ENCODE measurements at places on chromosomes 3 and 15.

GRCh38 chr3:56823984-56824703 is 22.4 kb upstream of the ARHGEF3 start:
- no peak for DNase-seq

- no peak for DNase-seq
These were observed 20.1 kb downstream of the MAPKAPK3 start for GRCh38 chr3:50637011-50637410.

- DNase-seq: no peak
These were observed 18.4 kb downstream of the SENP5 start for GRCh38 chr3:196886144-196886543.

GRCh38 chr3:24963762-24964625 is 464.1 kb upstream of the RARB start:
- no peak for DNase-seq

GRCh38 chr15:67232591-67232990 is 21.9 kb downstream of the AAGAB start:
- no peak for DNase-seq

GRCh38 chr15:48103647-48104046 is 17.1 kb upstream of the SLC24A5 start:
- DNase-seq: no peak

GRCh38 chr3:179301645-179302044 is 21.2 kb upstream of the ZNF639 start:
- DNase-seq: no peak

DNA sequence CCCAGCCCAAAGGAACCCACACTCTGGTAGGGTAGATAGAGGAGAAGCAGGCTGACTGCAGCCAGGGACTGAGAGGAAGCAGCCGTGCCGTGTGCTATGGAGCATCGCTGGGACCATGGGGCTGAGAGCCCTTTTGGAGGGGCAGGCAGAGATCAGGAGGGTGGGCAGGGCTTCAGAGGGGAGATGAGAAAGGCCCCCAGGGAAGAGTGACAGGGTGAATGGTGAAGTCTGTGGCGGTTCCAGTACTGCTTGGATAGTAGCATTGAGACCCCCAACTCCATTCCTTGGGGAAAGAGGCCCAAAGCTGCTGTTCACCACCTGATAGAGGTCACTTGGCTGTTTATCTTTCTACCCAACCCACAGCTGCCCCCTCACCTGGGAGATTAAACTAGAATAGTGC is 80.0 kb upstream of the MRPS22 start:
- DNase-seq: no peak

DNA sequence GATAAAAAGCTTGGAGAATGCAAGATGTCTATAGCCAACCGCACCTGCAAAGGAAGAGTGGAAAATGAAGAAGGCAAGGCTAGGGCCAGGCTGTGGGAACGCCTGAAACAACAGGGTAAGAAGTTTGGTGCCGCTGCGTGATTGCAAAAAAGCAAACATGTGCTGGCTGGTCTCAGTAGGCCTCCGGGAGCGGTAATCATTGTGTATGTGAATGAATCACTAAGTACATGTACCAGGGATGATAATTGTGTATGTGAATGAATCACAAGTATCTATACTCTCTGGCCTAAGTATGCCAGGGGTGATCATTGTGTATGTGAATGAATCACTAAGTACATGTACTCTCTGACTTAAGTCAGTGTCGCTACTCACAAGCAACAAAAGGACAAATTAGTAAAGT is 40.3 kb upstream of the PARL start:
- no peak for DNase-seq

DNA sequence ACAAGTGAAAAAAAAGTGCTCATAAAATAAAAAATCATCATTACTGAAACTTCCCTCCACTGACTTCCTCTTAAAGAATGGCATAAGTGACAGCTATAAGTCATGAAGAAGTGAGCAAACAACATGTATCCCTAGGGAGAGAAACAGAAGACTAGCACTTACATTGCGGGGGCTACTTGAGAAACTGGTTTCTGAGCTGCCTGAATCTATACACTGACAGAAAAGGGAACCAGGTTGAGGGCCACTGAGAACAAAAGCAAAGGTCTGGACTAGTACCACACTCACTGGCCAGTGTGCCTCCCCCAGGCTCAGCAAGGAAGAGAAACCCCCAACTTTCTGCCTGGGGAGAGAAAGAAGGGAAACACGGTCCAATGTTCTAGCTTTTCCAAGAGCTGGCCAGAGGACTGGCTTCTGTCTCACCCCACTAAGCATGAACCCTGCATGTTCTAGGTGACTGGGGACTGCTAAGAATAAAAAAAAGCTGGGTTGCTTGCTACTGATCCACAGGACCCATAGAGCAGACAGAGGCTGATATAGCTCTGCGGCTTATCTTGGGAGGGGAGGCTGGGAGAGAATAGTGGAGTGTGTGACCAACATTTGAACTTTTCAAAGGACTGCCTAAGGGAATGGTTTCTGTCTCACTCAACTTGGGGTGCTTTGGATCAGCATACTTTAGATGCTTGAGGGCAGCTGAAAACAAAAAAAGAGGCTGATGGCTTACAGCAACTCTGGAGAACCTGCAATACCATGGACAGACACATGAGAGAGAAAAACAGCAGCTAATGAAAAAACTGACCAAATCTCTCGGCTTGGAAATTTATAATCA is 8.1 kb downstream of the RAD18 start:
- no peak for DNase-seq

DNA sequence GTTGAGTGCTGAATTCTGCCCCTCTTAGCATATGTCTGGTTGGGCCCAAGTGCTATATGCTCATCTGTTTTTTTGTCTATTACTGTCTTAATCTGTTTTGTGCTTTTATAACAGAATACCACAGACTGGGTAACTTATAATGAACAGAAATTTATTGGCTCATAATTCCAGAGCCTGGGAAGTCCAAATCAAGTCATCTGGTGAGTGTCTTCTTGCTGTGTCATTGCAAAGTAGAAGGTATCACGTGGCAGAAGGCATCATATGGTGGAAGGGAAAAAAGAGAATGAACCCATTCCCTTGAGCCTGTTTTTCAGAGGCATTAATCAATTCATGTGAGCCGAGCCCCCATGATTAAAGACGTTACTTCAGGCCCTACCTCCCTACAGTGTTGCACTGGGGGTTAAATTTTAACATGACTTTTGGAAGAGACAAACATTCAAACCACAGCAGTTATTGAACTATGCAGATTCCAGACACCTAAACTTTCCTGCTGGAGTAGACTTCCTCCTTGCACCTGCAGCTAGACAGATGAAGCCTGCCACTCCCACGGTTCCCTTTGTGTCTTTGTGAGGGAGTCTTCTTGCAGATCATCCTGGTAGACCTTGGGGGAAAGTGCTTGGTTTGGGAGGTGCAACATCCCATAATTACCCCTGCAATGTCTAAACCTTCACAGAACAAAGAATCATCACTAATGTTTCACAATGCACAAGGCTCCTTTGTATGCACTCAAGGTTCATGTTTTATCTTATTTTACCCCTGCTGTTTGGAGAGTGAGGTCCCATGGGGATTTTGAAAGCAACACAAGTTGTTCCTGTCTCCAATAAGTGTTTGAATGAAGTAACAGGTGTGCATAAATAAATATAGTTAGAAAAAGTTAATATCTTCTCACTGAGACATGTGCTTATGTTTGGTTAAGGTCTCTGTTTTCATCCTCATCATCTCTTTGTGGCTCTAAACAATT is 64.7 kb upstream of the XCR1 start:
- DNase-seq: no peak

- DNase-seq: no peak
These were observed 941 bp downstream of the SLC12A8 start for GRCh38 chr3:125211523-125212090.

DNA sequence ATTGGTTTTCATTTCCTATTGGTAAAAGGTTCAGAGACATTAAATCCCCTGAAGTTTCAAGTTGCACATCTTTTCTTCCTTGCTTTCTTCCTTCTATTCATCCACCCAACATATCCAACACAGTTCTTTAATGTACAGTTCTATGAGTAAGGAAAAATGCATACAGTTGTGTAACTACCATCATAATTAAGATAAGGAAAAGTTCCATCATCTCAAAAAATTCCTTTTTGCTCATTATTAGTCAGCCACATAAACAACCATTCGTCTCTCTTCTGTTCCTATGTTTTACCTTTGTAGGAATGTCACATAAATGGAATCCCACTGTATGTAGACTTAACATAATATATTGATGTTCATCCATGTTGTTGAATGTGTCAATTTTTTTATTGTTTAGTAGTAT is 211.1 kb upstream of the ADAMTS9 start:
- no peak for DNase-seq

GRCh38 chr15:57537072-57537471 is 54.6 kb upstream of the MYZAP start:
- DNase-seq: no peak

DNA sequence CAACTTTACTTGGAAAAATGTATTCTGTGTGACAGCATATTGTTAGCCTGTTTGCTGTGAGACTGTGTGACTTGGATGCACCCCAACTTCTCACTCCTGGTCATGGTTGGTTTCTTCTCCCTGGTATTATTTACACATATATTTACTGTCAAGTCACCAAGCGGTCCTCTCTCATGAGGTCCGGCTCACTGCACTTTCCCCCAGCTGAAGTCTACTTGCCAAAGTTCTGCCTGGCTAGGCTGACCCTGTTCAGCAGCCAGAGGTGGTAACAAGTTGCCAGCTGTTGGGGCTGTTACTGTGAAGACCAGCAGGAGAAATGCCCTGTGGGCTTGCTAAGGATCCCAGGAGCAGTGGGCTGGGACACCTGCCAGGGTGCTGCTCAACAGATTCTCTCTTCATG is 337.5 kb downstream of the MFSD1 start:
- DNase-seq: no peak

DNA sequence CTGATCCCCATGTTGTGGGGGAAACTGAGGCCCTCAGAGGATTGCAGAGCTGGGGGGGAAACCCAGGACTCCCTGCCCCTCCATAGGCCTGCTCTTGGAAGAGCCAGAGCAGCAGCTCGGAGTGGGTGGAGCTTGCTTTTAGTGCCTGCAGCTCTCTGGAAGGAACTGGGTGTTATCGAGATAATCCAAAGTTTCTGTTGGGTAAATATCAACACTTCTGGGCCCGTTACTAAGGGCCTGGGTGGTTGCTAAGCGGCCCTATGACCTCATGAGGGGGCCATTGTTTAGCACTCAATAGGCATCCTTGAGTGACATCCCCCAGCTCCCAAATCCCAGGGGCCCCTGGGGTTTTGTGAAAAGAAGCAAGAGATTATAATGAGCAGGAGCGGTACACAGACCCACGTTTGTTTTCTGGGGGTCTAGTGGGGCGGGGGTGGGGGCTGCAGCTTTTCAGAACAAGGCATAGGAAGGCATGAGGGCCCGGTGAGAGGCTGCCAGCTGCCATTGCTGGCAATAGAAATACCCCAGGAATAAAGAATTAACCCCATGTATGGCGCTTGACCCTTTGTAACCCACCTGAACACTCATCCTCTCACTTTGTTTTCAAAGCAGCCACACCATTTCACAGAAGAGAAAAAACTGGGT is 48.3 kb upstream of the ATP2B2 start:
- no peak for DNase-seq

DNA sequence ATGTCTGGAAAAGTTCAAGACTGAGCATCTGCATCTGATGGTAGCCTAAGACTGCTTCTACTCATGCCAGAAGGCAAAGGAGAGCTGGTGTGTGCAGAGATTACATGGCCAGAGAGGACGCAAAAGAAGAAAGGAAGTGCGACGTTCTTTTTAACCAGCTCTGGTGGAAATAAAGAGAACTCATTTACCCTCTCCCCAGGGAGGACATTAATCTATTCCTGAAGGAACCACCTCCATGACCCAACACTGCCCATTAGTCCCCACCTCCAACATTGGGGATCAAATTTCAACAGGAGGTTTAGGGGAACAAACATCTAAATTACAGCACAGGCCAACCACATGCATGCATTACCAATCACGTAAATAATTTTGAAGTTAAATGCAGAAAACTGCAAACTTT is 1.5 kb upstream of the NCK1 start:
- DNase-seq: no peak

- DNase-seq: no peak
These were observed 9.2 kb downstream of the CTXND1 start for GRCh38 chr15:80242802-80243201.

- DNase-seq: no peak
These were observed 3.5 kb downstream of the MECOM start for GRCh38 chr3:169659820-169660674.

DNA sequence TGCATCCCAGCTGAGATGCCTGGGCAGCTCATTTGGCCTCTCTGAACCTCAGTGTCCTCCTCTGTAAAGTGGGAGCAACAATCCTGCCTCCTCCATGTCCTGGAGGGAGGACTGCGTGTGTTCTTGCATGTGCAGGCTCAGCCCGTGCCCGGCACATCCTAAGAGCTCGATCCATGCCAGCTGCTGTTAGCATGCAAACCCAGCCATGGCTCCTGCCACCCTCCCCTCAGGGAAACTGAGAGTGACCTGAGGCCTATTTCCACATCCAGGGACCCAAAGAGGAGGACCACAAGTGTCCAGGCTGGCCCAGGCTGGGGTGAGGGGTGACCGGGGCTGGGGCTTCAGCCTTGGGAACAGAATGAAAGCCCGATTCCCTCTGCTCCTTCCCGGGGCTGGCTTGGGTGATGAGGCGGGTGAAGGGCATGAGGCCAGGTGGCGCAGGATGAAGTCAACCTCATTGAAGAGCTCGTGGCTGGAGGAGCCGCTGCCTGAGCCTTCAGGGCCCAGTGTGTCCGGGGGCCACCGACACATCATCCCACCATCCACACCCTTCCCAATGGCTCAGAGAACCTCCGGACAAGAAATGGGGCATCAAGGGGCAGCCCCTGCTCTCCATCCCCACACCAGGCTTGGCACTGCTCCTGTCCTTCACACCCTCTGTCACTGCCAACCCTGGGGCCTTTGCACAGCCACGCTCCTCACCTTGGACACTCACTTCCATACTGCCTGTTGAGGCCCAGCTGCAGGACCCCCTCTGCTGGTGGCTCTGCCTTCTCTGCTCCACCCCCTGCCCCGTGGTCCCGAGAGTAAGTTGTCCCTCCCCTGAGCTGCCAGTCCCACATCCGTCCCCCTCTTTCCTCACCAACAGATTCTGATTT is 42.5 kb downstream of the ADAMTS7 start:
- no peak for DNase-seq

GRCh38 chr3:157059181-157059580 is 100.8 kb downstream of the CCNL1 start:
- DNase-seq: no peak

- no peak for DNase-seq
These were observed 87.6 kb downstream of the LRIG1 start for GRCh38 chr3:66413151-66413751.

DNA sequence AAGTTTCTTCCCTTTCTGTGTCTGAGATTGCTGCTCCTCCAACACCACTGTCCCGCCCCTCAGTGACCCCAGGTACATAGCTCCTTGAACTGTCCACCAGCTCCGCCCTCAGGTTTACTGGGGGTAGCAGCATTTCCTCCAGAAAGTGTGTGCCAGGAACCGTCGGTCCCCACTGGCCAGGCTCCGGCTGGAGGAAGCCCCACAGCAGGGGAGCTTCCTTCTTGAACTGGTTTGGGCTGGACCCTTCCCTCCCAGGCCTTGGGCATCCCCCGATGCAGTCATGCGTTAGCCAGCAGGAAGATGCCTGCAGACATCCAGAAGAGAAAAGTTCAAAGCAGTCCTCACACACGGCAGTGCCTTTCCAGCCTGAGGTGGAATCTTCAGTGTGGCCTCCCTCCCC is 19.7 kb downstream of the PAK6 start:
- no peak for DNase-seq

GRCh38 chr15:78879517-78880241 is 7.0 kb downstream of the MORF4L1 start:
- no peak for DNase-seq
